Breast epithelium (tissue), 4 donors: ENCODE measurements at places on chromosomes 6 and 20. TPM values are rescaled to one million over a fixed set of nuclear protein-coding genes. Genes with fewer than 3 reads are reported as not detected.
A peak's percentile ranks its signal among the peaks of the same experiment; 100 is the strongest.

DNA sequence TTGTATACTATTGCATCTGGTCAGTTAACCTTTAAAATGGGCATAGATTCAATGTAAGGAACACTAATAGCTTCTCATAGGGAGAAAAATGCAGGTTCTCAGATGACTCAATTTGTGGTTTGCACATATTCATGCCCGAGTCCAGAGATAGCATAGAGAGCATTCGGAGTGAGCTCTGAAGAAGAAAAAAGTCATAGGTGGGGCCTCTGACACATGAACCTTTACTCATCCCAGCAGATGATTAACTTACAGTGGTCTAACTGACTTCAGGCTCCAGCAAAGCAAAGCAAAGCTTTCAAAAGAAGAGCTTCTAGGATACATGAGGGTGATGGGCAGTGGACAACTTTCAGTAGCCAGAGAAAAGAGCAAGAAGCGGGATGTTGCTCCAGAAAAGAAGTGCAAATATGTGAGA, 55.3 kb upstream of the BTN3A2 start:
- H3K36me3 ChIP-seq, result no peaks in the 10 kb centered on the region
- H3K27ac ChIP-seq, result no peak overlapping the region
- H3K4me1 ChIP-seq, result no peaks in the 10 kb centered on the region
- no peak for DNase-seq
- no peak overlapping the region for H3K4me3 ChIP-seq

GRCh38 chr20:20286061-20286460, 81.8 kb upstream of the INSM1 start:
- H3K4me3 ChIP-seq, result no peak overlapping the region
- no peak for DNase-seq
- no peak overlapping the region for H3K27ac ChIP-seq
- no peaks in the 10 kb centered on the region for H3K27me3 ChIP-seq
- no peaks in the 10 kb centered on the region for H3K36me3 ChIP-seq
- no peaks in the 10 kb centered on the region for H3K4me1 ChIP-seq

DNA sequence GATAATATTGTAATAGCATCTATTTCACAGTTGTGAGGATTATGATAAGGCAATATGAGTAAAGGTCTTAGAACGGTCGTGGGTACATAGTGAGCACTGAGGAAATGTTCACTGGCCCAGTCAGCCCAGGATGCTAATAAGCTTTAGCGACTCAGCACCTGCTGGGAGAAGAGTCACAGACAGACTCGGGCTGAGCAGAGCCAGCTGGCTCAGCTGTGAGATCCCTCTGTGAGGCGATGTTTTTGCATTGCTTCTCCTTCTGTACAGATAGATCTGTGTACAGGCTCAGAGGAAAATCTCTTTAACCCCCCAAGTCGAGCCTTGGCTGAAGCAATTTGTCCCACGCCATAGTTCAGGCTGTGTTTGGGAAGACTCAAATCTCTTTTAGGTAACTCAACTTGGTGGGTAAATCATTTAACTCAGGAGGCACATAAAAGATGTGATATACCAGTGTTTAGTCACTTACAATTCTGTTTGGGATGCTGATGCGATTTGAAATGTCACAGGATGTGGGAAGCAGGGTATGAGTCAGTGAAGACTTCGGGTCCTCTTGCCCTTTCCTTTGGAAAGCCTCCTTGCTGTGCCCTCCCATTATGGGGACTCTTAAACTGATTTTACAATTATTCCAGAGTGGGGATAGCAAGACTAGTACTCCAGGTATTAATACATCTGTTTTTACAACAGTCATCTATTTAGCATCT, 53.1 kb downstream of the PHACTR1 start:
- DNase-seq, result no peak
- H3K36me3 ChIP-seq, result no peaks in the 10 kb centered on the region
- H3K27ac ChIP-seq, result no peak overlapping the region

VSTM2L gene
- 0.48 TPM for total RNA-seq

DNA sequence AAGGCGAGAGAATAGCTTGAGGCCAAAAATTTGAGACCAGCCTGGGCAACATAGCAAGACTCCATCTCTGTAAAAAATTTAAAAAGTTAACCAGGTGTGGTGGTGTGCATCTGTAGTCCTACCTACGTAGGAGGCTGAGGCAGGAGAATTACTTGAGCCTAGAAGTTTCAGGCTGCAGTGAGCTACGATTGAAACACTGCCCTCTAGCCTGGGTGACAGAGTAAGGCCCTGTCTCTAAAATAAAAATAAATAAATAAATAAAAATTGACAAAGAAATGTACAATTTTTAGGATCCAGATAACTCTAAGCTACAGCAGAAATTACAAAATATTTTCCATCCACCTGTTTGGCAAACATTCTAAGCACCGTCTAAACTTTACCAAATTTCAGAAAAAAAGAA, 941.0 kb upstream of the ADGRB3 start:
- H3K4me3 ChIP-seq, result no peak overlapping the region
- DNase-seq, result no peak
- H3K27ac ChIP-seq, result no peak overlapping the region

GRCh38 chr6:6738922-6739716, 150.6 kb downstream of the LY86 start:
- H3K4me3 ChIP-seq, result no peak overlapping the region
- no peak for DNase-seq
- no peaks in the 10 kb centered on the region for H3K4me1 ChIP-seq
- no peak overlapping the region for H3K27ac ChIP-seq
- no peaks in the 10 kb centered on the region for H3K27me3 ChIP-seq

DNA sequence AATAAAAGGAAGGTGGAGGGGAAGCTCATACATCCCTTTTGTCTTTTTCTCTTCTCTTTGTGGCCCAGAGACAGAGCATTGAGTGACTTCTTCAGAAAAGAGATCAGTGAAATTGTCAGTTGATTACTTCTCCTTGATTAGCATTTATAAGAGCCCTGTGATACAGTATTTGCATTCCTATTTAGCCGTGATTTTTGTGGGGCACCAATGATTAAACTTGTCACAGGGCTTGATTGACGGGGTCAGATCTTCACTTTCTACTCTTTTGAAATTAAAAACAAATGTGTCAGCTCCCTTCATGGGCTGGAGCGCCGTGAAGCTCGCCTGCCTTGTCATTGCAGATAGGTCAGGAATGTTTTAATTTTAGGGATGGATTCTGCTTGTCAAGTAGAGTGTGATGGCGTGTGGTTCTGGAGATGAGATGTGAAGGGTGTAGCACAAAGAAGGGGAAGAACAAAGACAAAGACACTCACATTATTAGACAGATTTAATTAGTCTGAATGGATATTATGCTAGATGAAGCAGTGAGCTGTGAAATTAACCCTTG, 166.8 kb downstream of the ZNF217 start:
- H3K27ac ChIP-seq, result no peak overlapping the region
- H3K36me3 ChIP-seq, result no peaks in the 10 kb centered on the region
- no peak overlapping the region for H3K4me3 ChIP-seq
- H3K4me1 ChIP-seq, result no peaks in the 10 kb centered on the region
- DNase-seq, result no peak

GRCh38 chr6:136012198-136012887, 160.8 kb downstream of the PDE7B start:
- no peak for DNase-seq
- no peaks in the 10 kb centered on the region for H3K36me3 ChIP-seq
- no peaks in the 10 kb centered on the region for H3K27me3 ChIP-seq
- no peak overlapping the region for H3K27ac ChIP-seq
- H3K4me1 ChIP-seq, result no peaks in the 10 kb centered on the region

DNA sequence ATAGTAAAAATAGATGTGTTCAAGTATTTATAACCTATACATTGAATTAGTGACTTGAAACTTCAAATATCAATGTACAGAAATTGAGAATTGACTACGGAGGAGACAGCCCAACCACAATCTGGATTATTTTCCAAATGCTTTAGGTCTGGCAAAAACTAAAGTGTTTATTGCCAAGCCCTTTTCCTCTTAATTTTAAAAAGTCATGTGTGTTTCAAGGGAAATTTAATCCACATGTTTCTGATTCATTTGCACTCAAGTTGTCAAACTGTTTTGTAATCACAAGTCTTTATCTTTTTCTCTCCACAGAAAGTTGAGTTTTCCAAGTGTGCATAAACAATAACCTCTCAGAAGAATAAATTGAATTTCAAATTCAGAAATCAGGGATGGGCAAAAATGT, 350.8 kb upstream of the RSPO3 start:
- DNase-seq, result no peak
- H3K36me3 ChIP-seq, result no peaks in the 10 kb centered on the region
- no peak overlapping the region for H3K27ac ChIP-seq
- H3K4me1 ChIP-seq, result no peaks in the 10 kb centered on the region

- no peak for DNase-seq
- H3K27ac ChIP-seq, result no peak overlapping the region
- no peak overlapping the region for H3K4me3 ChIP-seq
- H3K27me3 ChIP-seq, result no peaks in the 10 kb centered on the region
- H3K36me3 ChIP-seq, result no peaks in the 10 kb centered on the region
Measured at GRCh38 chr20:17304774-17305173, 77.9 kb downstream of the PCSK2 start.

DNA sequence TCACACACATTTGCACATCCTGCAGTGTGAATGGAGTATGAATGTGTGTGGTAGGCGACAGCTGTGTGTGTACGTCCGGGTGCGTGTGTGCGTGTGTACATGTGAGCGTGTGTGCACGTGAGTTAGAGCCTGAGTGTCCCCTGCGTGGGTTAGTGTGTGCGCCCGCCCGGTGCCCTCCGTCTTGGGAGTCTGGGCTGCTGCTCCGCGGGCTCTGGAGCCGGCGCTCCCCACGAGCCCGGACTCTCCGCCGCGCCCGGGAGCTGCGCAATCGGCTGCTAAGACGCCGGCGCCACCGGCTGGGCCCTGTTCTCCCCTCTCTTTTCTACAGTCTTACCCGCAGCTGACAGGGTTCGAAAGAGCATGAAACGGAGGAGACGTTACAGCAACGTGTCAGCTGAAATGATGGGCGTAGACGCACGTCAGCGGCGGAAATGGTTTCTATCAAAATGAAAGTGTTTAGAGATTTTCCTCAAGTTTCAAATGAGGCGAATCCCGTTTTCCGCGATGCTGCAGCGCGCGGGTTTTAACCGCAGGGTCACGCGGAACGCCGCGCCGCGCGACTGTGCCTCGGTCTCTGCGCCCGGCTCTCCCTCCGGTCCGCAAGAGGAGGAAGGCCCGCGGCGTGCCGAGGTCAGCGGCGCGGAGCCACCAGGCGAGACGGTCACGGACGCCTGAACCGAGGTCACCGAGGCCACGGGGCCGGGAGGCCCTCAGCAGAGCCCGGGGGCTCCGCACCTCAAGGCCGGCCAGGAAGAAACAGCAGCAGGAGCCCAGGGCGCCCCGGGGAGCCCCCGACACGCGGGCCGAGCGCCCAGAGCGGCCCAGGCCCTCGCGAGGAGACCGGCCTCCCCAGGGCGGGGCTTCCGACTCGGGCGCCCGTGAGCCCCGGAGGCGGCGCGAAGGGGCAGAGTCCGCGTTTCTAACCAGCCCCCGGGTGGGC, 95.3 kb upstream of the BHLHE23 start:
- H3K36me3 ChIP-seq, result no peaks in the 10 kb centered on the region
- peak overlapping the region; percentile 68 for H3K4me3 ChIP-seq
- DNase-seq, result no peak
- H3K27me3 ChIP-seq, result peaks cover 2% of the 10 kb centered on the region

OR12D3 gene
- total RNA-seq, result not detected

- peak overlapping the region; percentile 70 for H3K27ac ChIP-seq
- DNase-seq, result no peak
- peaks cover 6% of the 10 kb centered on the region for H3K4me1 ChIP-seq
Measured at GRCh38 chr20:51496964-51497363, 45.6 kb downstream of the NFATC2 start.

DNA sequence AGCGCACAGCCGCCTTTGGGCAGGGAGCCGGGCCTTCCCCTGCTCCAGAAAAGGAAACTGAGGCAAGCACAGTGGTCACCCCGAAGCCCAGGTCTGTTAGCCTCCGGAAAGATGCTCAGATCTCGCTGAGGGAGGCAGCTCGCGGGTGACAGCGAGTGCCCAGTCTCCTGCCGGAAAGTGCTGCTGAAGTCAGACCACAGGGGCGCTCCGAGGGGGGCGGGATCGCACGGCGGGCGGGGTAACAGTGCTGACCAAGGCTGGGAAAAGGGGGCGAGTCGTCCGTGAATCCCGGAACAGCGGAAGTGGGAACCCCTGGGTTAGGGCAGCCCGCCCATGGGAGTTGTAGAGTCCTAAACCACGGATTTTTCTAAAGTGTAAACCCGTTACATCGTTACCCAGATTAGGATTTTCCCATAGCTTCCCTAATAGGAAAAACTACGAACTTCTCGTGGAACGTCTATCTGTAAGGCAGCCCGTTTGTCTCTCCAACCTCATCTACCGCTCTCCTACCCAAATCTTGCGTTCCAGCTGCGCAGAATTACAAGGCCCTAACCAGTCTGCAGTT, 504 bp downstream of the VPS16 start:
- peak overlapping the region; percentile 94 for H3K27ac ChIP-seq
- DNase-seq, result no peak
- H3K27me3 ChIP-seq, result no peaks in the 10 kb centered on the region
- no peaks in the 10 kb centered on the region for H3K4me1 ChIP-seq
- no peaks in the 10 kb centered on the region for H3K36me3 ChIP-seq
- H3K4me3 ChIP-seq, result peak overlapping the region; percentile 75

HLA-DRB5 gene
- 0.32 TPM for total RNA-seq

HLA-G gene
- not detected for total RNA-seq

GRCh38 chr20:22442318-22442717, 142.1 kb downstream of the FOXA2 start:
- H3K36me3 ChIP-seq, result no peaks in the 10 kb centered on the region
- no peak overlapping the region for H3K4me3 ChIP-seq
- no peaks in the 10 kb centered on the region for H3K4me1 ChIP-seq
- H3K27ac ChIP-seq, result no peak overlapping the region

PTCRA gene
- total RNA-seq, result not detected

C20orf144 gene
- total RNA-seq, result 0.29 TPM

MCM3 gene
- total RNA-seq, result 44.5 TPM

DNA sequence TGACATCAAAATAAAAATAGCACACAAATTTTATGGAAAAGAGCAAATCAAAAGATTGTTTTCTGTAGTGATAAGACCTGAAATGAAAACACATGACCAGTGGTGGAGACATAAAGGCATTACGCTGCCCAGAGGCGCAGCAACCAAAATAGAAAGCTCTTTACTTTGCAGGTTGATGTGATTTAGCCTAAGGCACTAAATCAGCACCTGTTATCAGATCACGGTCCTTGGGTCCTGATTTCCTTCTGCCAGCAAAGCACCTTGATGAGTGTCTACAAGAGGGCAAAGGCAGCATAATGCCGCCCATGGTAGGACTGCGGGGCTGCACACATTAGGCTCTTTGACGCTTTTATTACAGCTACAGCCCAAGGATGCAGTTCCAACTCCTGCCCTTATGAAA, 19.3 kb upstream of the RAMACL start:
- H3K4me3 ChIP-seq, result no peak overlapping the region
- H3K36me3 ChIP-seq, result no peaks in the 10 kb centered on the region
- no peaks in the 10 kb centered on the region for H3K27me3 ChIP-seq
- no peak for DNase-seq
- no peak overlapping the region for H3K27ac ChIP-seq

DNA sequence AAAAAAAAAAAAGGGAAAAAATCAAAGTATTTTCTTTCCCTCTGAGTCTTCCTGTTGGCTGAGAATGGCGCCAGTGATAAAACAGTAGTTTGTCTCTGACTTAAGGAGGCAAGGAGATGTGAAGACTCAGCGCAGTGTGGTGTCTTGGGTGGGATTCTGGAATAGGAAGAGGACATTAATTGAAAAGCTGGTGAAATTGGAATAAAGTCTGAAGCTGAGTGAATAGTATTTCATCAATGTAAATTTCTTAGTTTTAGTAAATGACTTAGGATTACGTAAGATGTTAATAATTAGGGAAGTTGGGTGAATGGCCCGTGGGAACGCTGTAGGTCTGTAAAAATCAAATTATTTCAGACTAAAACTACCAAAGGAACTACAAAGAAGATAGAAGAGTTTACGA, 122.8 kb upstream of the ZNF217 start:
- no peaks in the 10 kb centered on the region for H3K4me1 ChIP-seq
- no peak overlapping the region for H3K27ac ChIP-seq
- DNase-seq, result no peak
- no peaks in the 10 kb centered on the region for H3K36me3 ChIP-seq
- H3K27me3 ChIP-seq, result no peaks in the 10 kb centered on the region
- H3K4me3 ChIP-seq, result no peak overlapping the region
